ENCODE measurements at places on chromosomes 16 and 17.

- DNase-seq: no peak
Measured at GRCh38 chr16:56716761-56717160, 13.2 kb upstream of the NUP93 start.

DNA sequence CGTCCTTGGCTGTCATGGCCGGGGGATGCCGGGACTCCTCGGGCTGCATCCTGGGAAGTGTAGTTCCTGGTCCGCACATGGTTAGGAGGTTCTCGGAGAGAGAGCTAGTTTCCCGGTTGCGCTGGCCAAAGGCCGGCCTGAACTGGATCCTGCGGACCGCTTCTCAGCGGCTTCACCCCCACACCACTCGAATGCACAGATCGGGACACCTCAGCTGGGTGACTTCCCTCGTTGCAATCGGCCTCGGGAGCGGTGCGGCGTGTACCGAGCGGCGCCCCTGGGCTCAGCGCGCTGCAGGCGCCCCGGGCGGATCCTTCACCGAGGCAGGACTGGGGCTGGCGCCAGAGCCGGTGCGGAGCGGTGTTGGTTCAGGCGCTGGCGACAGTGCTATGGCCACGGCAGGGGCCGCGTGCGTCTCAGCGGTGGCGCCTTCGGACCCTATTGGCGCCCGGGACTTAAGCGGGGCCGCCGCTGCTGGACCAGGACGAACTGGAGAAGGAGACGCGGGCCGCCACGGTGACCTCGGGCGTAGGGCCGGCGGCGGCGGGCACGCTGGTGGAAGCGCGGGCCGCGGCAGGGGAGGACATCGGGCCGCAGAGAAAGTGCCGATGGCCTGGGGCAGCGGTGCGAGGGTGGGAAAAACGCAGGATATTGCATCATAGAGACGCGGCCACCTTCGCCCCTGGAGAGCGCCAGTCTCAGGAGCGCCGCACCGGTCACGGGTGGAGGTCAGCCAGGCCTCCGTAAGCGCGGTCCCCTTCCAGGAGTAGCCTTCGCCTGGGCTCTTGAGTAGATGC, 11.4 kb downstream of the ZNF629 start:
- DNase-seq: peak; percentile 88

GRCh38 chr16:81060576-81061306, 16.3 kb downstream of the C16orf46 start:
- DNase-seq: no peak

DNA sequence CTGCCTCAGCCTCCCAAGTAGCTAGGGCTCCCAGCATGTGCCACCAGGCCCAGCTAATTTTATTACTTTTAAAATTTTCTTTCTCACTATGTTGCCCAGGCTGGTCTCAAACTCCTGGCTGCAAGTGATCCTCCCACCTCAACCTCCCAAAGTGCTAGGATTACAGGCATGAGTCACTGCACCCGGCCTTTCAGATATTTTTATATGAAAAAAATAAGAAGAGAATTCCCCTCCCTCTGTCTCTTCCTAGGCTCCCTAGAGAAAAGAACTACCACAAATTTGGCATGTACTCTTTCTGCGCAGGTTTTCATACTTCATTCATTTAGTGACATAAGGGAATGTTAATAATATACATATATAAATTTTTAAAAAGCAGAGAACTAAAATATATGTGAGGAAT, 21.7 kb upstream of the SMURF2 start:
- DNase-seq: no peak

- no peak for DNase-seq
Measured at GRCh38 chr17:64341181-64341580, 49.5 kb downstream of the PECAM1 start.

GRCh38 chr17:56113486-56113885, 39.8 kb upstream of the ANKFN1 start:
- no peak for DNase-seq

DNA sequence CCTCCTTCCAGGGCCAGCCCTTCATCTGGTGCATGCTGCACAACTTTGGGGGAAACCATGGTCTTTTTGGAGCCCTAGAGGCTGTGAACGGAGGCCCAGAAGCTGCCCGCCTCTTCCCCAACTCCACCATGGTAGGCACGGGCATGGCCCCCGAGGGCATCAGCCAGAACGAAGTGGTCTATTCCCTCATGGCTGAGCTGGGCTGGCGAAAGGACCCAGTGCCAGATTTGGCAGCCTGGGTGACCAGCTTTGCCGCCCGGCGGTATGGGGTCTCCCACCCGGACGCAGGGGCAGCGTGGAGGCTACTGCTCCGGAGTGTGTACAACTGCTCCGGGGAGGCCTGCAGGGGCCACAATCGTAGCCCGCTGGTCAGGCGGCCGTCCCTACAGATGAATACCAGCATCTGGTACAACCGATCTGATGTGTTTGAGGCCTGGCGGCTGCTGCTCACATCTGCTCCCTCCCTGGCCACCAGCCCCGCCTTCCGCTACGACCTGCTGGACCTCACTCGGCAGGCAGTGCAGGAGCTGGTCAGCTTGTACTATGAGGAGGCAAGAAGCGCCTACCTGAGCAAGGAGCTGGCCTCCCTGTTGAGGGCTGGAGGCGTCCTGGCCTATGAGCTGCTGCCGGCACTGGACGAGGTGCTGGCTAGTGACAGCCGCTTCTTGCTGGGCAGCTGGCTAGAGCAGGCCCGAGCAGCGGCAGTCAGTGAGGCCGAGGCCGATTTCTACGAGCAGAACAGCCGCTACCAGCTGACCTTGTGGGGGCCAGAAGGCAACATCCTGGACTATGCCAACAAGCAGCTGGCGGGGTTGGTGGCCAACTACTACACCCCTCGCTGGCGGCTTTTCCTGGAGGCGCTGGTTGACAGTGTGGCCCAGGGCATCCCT, 7.4 kb downstream of the NAGLU start:
- no peak for DNase-seq

DNA sequence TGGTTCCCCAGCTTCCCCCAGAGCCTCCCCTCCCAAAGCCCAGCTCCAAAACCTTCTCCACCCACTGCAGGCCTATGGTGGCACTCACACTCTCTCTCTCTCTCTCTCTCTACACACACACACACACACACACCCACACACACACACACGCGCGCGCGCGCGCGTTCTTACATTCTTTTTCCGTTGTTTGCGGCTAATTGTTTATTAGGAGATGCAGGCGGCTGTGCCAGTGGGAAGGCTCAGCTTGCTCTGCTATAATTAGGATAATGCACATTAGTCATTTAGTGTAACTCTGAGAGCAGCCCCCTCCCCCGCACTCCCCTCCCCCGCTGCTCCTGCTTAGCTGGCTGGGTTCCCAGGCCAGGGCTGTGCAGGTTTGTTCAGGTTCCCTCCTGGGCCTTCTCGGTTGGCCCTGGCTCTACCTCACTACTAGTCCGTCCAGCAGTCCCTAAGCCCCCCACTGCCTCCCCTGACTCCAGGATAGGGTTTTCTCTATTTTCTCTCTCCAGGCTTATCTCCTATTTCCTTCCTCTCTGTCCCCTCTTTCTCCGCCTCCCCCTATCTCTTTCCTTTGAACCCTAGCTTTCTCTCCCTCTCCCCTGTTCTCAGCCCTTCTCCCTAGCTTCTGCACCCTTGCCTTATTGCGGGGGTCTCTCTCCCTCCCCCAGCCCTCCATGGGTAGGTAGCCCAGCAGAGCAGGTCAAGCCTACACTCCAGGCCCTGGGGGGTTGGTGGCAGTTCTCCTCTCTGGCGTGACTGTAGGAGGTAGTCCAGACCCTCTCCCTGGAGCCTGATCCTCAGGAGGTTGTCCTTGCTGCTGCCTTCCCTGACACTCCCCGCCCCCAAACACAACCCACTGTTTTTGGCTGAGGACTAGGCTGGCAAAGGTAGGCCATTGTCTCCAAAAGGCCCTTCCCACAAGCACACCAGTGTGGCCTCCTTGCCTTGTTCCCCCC, 34.0 kb downstream of the TMEM132E start:
- DNase-seq: peak; percentile 40

GRCh38 chr17:48738803-48739526, 10.4 kb upstream of the HOXB13 start:
- DNase-seq: no peak

- DNase-seq: no peak
Measured at GRCh38 chr17:27066315-27066714, 227.6 kb upstream of the WSB1 start.

- DNase-seq: no peak
Measured at GRCh38 chr17:76014925-76015261, 12.2 kb downstream of the EVPL start.

- DNase-seq: no peak
Measured at GRCh38 chr16:87540072-87540896, 47.5 kb upstream of the ZCCHC14 start.

DNA sequence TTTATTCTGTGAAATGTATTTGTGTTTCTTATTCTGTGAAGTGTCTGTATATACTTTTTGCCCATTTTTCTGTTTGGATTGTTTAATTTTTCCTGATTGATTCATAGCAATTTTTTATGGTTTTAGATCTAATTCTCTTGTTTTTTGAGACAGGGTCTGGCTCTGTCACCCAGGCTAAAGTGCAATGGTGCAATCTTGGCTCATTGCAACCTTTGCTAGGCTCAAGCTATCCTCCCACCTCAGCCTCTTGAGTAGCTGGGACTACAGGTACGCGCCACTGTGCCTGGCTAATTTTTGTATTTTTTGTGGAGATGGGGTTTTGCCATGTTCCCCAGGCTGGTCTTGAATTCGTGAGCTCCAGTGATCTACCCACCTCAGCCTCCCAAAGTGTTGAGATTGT, 31.5 kb downstream of the NF1 start:
- no peak for DNase-seq

DNA sequence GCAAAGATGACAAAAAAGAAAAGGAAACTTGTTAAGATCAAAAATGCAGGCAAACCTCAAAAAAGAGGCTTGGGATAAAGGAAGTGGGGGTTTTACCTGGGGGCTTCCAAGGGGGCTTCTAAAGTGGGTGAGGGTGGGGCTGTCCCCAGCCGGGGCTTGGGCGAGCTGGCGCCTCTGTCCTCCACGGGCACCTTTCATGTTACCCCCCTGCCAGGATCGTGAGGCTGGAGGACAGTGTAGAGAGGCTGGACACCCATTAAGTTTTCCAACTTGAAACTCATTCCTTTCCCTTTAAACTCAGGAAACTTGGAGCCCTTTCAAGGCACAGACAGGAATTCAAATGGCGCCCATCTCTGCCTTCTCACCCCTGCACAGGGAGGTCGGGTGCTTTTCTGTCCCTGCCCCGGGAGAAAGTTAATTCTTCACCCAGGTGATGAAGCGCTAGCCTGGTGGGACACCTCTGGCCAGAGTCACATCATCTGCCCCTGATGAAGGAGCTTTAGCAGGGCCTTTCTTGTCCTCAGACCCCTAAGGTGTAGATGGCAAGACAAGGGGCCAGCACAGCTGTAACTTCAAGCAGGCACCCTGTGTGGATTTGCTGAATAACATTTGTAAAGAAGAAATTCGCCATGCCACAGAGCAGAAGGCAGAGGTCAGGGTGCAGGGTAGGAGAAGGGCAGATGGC, 87.3 kb downstream of the C16orf78 start:
- no peak for DNase-seq

DNA sequence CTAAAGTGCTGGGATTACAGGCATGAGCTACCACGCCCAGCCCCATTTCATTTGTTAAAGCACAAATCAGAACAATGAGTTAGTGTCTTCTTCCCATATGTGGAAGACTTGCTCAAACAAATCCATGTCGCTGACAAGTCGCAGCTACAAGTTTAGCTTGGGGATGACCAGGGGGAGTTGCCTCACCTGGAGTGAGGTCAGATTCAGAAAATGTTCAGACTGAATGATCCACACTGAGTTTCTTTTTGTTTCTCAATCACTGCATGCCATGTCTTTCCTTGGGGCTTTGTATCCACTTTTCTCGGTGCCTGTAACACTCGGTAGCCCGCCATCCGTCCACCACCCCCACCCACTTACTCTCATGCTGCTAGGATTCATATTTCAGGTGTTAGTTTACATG, 437.3 kb upstream of the DYNLRB2 start:
- no peak for DNase-seq

GRCh38 chr17:74925242-74925641, 1.2 kb downstream of the OTOP2 start:
- DNase-seq: no peak

DNA sequence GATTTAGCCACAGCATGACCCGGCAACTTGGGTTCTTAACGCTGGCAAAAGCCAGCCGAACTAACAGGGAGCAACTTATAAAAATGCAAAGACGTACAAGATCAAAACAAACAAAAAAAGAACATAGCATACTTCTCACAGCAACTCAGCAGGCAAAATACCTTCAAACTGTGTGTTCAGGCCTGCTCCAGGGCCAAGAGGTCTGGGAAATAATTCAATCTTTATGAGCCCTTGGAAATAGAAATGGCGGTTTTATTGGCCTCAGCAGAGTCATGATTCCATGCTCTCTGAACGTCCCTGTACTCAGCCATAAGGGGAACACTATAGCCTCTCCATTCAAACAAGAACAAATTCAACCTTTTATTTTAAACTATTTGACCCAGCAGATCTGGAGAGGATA, 101.3 kb upstream of the C17orf78 start:
- DNase-seq: no peak

DNA sequence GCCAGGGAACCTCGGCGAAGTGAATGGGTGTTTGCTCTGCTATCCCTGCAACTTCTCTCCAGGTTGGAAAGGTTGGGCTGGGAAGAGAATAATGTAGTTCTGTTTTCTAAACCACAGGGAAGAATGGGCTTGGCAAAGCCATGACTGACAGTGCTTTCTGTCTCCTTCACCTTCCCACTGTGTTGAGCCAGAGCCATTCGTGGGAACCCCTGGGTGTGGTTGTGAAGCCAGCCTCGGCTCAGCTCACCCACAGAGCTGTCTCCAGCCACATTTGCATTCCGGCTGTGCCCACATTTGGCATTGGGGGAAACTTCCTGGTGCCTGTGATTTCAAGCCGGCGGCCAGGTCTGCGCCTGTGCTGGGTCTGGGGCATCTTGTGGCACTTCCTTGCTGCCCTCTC, 39.9 kb downstream of the BAIAP2 start:
- DNase-seq: peak; percentile 90

GRCh38 chr16:568401-569258, 1.1 kb upstream of the PIGQ start:
- no peak for DNase-seq

GRCh38 chr17:74697515-74697914, 15.2 kb downstream of the CD300LF start:
- DNase-seq: no peak

GRCh38 chr17:39171933-39172332, 6.0 kb upstream of the ARL5C start:
- DNase-seq: no peak

DNA sequence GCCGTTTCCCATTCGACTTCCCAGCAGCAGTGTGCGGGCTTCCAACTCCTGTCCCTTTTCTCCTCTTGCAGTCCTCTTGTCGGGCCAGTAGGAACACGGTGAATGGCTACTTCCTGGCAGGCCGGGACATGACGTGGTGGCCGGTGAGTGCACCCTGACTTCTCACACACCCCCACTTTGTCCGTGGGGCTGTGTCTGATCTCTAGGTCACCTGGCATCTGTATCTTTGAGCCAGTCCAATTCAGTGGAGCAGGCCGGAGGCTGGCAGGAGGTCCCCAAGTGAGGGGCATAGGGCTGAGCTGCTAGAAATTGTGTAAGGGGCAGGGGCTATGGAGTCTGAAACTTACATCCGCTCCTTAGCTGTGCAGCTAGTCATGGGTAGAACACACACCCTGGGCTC, 6.6 kb downstream of the SLC5A10 start:
- no peak for DNase-seq

GRCh38 chr16:4179020-4179419, 62.8 kb upstream of the ADCY9 start:
- DNase-seq: no peak
